ENCODE measurements at places on chromosomes 16 and 17.
A peak's percentile ranks its signal among the peaks of the same experiment; 100 is the strongest.

DNA sequence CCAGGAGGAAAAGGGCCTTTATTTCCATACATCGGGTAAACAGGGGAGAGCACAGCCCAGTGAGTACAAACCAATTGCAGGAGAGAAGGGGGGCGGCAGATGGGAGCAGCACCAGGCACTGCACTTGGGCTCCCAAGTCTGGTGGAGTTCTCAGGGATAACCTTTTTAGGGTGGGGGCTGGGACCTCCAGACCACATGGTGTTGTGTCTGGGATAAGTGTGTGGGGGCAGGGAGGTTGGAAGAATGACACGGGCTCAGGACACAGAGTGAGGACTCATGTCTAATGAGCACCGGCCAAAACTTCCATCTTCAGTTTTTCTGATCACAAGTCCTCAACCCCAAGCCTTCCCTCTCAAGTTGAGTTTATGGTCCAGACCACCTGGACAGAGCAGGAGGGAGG, 30.6 kb downstream of the PIPOX start:
- DNase-seq, result no peak

DNA sequence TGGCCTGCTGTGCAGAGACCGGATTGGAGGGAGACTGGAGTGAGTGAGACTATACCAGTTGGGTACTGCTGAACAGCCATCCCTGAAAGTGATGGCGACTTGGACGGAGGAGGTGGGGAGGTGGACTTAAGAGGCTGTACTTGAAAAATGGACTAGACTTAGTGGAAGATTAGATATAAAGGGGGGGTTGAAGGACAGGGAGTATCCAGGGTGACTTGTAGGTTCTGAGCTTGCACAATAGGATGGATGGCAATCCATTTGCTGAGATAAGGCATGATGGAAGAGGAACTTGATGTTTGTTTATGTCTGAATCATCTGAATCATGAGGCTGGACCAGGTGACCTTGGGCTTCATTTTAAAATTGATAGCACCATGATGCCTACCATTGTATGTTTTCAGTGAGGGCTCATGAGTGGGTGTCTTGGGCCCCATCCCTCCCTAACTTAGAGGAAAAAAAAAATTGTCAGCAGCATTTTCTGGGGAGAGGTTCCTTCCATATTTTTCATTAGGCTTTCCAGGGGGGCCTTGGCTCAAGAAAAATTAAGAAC, 41.2 kb downstream of the PRKCA start:
- no peak for DNase-seq

DNA sequence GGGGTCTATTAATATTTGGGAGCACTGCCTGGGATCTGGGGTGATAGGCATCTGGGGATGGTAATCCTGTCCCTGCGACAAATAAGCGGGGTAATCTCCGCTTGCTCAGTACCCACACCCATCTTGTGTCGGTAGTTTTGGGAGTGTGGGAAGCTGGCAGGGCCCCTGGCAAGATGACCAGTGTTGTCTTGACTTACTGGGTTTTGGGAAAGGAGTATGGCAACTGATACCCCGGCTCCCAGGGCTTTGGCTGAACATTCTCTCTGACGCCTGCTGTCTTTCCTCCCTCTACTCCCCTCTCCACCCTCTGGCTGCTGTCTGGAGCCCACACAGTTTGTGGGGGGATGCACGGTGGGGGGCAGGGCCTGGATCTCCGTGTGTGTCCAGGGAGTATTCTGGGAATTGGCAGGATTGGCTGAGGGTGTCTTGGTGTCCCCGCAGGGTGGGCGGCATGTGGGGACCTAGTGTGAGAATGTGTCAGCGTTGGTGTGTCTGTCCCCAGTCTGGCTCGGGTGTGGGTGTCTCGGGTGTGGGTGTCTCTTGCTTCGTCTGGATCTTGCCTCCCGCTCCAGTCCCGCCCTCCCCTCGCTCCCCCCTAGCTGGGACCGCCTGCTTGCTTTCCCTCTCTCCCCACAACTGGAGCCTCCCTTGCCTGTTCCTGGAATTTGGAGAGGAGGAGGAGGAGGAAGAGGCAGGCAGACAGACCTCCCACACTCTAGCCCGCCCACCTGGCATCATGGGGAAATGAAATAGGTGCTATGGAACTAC, 12.0 kb downstream of the RARA start:
- no peak for DNase-seq

DNA sequence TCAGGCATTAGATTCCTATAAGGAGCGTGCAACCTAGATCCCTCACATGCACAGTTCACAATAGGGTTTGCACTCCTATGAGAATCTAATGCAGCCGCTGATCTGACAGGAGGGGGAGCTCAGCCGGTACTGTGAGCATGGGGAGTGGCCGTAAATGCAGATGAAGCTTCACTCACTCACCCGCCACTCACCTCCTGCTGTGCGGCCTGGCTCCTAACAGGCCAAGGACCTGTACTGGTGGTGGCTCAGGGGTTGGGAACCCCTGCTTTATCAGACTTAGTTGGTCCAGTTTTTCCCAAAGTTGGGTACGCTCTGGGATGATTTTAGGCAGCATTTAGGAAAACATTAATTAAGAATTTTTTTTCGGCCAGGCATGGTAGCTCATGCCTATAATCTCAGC, 103.8 kb downstream of the MARF1 start:
- DNase-seq, result no peak

GRCh38 chr16:88533932-88534637, 36.1 kb upstream of the ZC3H18 start:
- DNase-seq, result peak; percentile 27

- no peak for DNase-seq
These were observed 37.8 kb downstream of the PTRH2 start for GRCh38 chr17:59669411-59669810.

- DNase-seq, result no peak
These were observed 7.0 kb upstream of the METTL22 start for GRCh38 chr16:8614435-8615029.

DNA sequence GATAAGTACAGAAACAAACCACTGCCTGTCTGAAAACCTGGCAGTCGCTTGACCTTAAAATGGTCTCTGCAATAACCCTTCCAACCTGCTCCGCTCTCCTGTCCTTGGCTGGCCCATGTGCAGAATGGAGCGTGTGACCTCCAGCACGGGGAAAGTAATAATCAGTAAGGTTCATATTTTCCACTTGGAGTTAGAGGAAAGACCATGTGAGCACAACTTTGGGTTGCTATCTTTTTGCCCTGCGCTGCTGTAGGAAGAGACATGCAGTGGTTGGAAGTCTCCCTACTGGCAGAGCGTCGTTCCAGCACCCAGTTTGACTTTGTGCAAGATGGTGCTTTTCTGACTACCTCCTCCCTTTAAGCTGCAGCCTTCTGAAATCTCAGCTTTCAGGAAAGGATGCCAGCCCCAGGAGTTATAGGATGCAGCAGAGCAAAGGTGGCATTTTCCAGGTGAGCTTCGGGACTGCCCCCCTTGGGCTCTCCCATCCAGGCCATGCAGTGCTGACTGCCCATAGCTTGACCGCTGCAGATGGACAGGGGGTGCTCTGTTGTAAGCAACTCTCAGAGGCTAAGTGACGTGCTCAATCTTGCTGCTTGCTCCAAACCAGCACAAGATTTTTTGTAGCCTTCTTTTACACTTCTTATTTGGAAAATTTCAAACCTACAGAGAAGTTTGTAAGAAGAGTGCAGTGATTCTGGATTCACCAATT, 110.7 kb upstream of the NOL11 start:
- no peak for DNase-seq

GRCh38 chr17:50125420-50125997, 4.5 kb downstream of the SAMD14 start:
- DNase-seq, result no peak

DNA sequence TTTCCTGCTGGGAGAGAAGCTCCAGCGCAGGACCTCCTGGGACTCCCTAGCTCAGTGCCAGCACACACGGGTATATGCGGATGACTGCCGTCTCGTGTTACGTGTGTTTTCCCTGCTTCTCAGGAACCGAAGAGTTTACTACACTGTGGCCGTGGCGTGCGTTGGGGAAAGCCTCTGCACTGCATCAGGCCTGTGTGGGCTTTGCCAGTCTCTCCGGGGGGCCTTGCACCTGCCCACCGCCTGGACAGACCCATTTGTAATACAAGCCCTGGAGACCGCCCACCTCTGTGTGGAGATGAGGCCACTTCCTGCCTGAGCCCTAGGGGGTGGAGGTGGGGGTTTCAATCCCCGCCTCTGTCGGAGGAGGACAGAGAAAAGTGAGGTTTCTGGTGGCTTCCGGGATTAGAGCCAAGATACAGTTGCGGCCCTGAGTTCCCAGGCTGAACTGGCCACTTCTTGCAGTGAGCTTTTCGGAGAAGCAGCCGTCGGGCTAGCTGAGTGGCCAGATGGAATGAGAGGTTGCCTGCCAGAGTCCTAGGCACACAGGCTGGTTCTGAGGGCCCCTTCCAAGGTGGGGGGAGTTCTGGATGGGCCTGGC, 43.4 kb upstream of the GSE1 start:
- no peak for DNase-seq

- DNase-seq, result no peak
These were observed 42.4 kb upstream of the HOXB13 start for GRCh38 chr17:48770954-48771353.

GRCh38 chr16:28103516-28104170, 40.1 kb upstream of the GSG1L start:
- DNase-seq, result no peak

GRCh38 chr16:29809031-29809747, 2.8 kb upstream of the PRRT2 start:
- no peak for DNase-seq

- DNase-seq, result no peak
These were observed 6.4 kb upstream of the MILR1 start for GRCh38 chr17:64442541-64442971.

- no peak for DNase-seq
These were observed 21.1 kb upstream of the METRNL start for GRCh38 chr17:83058266-83058798.
